Fibroblast of skin of left quadriceps (primary cell): ENCODE measurements at places on chromosomes 3 and 15.

DNA sequence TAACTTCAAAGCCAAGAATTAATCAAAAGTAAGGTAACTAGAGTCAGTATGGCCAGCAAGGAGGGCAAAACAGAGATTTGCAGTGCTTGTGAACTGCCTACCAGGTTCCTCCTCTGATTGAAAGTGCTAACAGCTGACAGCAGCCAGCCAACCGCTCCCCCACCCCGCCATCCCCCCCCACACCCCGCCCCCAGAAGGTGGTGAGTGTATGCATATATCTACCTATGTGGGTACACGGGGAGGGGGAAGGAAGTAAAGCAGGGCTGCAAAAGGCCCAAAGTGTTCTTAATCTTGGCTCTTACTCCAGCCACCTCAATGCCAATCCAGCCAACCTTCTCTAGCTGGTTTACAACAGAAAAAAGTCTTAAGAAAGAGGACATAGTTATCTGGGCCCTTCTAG is 50.7 kb downstream of the RAF1 start:
- DNase-seq: no peak

DNA sequence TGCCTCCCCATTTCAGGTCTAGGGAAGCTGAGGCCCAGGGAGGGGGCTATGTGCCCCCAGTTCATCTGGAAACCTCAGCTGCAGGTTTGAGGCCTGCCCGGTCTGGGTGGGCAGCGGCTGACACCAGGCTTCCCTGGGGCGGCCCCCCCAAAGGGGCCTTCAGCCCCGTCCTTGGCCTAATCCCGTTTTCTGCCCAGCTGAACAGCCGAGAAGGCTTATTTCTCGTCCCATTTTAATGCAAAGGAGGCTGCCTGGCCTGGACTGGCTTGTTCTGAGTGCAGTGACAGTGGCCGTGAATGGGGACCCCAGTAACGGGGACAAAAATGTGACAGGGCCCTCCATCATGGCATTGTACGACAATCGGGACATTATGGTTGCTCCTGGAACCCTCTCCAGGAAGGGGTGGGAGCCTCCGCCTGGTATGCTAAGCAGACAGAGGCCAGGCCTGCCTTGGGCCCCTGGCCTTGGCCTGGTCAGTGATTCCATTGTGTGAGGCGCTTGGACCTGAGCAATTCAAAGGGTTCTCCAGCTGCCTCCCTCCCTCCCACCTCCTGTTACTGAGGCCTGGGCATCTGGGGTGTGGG is 93.9 kb downstream of the WNT7A start:
- no peak for DNase-seq

- no peak for DNase-seq
Measured at GRCh38 chr3:57545636-57546268, 1.6 kb upstream of the DNAH12 start.

GRCh38 chr3:191952186-191952585 is 491.2 kb downstream of the PYDC2 start:
- DNase-seq: no peak

GRCh38 chr3:23546181-23546580 is 259.6 kb upstream of the UBE2E1 start:
- no peak for DNase-seq

DNA sequence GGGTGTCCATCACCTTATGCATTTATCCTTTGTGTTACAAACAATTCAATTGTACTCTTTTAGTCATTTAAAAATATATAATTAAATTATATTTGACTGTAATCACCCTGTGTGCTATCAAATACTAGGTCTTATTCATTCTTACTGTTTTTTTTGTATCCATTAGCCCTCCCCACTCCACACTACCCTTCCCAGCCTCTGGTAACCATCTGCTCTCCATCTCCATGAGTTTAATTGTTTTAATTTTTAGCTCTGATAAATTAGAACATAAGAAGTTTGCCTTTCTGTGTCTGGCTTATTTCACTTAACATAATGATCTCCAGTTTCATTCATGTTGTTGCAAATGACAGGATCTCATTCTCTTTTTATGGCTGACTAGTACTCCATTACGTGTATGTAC is 16.8 kb downstream of the C3orf20 start:
- DNase-seq: no peak
